Spinal cord (tissue), 10 donors: ENCODE measurements at places on chromosomes 1 and 21.

DNA sequence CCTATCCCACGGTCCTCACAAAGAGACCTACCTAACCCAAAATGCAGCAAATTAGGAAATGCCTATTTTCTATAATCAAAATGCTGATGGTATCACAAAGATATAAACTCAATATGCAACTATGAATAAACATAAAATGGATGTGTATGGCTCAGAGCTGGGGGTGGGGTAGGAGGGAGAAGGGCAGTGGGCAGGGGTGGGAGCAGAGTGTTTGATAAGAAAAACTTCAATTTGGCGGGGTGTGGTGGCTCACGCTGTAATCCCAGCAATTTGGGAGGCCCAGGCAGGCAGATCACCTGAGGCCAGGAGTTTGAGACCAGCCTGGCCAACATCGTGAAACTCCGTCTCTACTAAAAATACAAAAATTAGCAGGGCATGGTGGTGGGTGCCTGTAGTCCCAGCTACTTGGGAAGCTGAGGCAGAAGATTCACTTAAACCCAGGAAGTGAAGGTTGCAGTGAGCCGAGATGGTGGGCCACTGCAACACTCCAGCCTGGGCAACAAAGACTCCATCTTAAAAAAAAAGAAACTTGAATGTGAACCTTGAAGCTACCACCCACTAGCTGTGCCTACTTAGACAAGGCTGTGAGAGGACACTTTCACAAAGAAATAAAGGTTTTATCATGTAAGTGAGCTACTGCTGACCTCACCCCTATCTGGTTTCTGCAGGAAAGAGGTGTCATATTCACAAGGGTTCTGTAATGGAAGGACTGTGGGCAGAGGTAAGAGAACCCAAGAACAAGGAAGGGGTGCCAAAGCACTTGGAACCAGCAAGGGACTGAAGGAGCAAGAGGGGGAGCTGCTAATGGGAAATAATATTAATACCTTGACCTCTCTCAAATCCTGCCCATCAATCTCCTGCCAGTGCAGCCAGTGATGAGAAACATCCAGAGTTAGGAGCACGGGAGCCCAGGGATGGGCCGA is 53.0 kb downstream of the HLCS start:
- DNase-seq, result no peak

- DNase-seq, result peak; percentile 72
These were observed 50.8 kb downstream of the CNIH3 start for GRCh38 chr1:224666913-224667312.

- peak; percentile 9 for DNase-seq
These were observed 112.5 kb downstream of the USH2A start for GRCh38 chr1:216310776-216311175.

DNA sequence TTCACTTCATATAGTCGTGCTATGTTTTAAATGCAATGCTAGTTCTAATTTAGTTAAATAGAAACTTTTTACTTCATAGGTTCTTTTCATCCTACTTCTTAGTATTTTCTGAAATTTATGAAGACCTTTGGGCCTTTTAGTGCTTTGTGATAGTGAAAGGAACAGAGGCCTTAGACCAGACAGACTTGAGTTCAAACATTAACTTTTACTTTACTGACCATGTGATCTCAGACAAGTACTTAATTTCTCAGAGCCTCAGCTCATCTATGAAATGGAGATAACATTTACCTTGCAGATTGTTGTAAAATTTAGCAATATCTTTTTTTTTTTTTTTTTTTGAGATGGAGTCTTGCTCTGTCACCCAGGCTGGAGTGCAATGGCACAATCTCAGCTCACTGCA is 57.5 kb downstream of the AK5 start:
- no peak for DNase-seq

DNA sequence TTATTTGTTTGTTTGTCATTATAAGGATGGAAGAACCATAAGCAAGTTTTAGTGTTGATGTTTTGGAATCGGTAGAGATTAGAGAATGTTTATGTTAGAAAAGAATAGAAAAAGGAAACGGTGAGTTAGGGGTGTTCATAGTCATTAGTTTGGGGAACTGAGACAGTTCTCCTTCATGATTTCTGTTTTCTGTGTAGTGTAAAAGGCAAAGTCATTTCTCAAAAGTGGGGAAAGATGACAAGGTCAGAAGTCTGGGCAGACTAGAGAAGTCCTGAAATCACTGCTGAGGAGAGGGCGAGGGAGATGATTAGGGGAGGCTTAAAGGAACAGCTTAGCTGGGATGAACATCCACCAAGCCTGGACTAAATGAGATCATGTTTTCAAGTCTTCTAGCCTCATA is 498.9 kb downstream of the TTLL7 start:
- DNase-seq, result no peak

GRCh38 chr1:39788758-39789570 is at the start of gene BMP8B:
Gene BMP8B (minus strand): TSS chr1:39788865. CDS start chr1:39788485, 380 bp downstream.
- DNase-seq, result no peak

DNA sequence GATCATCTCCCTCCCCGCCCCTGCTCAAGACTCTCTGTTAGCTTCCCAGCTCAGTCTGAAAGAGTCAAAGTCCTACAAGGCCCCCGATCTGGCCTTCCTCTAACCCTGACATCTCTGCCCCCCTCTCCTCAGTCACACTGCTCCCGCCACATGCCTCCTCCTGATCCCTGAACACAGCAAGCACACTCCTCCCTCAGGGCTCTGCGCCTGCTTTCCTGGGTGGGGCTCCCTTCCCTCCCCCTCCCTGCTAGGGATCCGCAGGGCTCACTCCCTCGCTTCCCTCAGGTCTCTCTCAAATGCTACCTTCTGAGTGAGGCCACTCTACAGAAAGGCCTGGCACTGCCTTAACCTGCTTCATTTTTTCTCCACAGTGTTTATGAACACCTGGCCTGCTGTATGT is 5.7 kb upstream of the GALE start:
- no peak for DNase-seq

- no peak for DNase-seq
These were observed 79.6 kb downstream of the CASZ1 start for GRCh38 chr1:10716840-10717239.

- no peak for DNase-seq
These were observed 78.0 kb downstream of the HLX start for GRCh38 chr1:220957233-220957605.

DNA sequence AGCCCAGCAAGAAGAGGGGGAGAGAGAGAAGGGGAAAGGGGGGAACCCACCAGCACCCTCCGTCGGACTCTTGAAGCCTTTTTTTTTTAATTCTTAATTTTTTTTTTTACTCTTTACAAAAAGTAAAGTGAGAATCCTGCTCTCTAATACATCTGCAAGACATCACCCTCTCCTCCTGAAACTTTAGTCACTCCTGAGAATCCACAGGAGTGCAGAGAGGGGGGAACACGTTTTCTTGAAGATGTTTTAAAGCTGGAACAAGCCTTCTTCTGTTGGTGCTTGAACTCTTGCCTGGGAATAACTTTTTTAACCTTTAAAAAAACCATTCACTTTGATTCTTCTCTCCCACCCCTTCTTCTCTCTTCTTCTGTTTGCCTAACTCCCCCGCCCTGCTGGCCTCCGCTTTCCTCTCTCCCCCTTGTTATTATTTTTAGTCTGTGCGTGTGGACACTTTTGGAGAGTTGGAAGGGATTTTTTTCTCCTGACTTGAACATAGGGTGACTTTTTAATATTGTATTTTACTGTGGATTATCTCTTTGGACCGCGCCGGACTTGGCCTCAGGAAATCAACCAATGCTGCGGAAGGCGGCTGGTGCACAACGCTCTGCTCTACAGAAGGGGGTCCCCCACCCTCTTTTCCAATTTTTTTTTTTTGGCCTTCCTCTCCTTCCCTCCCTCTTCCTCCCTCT is 383 bp upstream of the PRRX1 start:
- DNase-seq, result peak; percentile 43

- peak; percentile 40 for DNase-seq
These were observed 16.4 kb upstream of the CHODL start for GRCh38 chr21:18228060-18228739.

- no peak for DNase-seq
These were observed 5.5 kb downstream of the CAPN2 start for GRCh38 chr1:223717695-223718363.

DNA sequence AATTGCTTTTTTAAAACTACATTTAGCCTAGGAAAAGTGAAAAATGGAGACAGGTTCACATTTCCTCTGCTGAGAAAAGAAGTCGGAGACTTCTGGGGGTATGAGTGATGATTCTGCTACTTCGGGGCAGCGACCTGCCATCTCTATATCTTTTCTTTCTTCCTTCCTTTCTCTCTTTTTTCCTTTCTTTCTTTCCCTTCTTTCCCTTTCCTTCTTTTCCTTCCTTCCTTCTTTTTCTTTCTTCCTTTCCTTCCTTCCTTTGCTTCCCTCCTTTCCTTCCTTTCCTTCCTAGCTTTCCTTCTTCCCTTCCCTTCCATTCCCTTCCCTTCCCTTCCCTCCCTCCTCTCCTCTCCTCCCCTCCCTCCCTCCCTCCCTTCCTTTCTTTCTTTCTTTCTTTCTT is 17.8 kb downstream of the TBX19 start:
- DNase-seq, result no peak
